ENCODE measurements at places on chromosomes 6 and 20.

- no peak for DNase-seq
Measured at GRCh38 chr20:58138395-58138794, 90.1 kb downstream of the ANKRD60 start.

GRCh38 chr6:122829456-122829855 lies 40.4 kb downstream of the SMPDL3A start:
- DNase-seq: no peak

DNA sequence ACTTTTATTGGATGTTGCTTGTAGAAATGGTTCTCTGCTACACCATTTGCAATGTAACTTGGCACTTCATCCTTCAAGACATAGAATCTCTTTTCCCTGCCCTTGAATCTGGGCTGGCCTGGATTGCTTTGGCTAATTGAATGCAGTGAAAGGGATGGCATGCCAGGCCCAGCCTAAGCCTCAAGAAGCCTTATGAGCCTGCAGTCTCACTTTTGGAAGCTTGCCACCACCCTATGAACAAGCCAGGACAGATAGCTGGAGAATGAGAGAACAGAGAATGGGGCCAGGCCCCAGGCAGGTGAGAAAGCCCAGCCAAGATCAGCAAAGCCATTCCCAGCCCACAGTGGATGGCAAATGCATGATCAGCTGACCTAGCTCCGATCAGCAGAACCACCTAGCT lies 350.7 kb upstream of the RNF24 start:
- no peak for DNase-seq

DNA sequence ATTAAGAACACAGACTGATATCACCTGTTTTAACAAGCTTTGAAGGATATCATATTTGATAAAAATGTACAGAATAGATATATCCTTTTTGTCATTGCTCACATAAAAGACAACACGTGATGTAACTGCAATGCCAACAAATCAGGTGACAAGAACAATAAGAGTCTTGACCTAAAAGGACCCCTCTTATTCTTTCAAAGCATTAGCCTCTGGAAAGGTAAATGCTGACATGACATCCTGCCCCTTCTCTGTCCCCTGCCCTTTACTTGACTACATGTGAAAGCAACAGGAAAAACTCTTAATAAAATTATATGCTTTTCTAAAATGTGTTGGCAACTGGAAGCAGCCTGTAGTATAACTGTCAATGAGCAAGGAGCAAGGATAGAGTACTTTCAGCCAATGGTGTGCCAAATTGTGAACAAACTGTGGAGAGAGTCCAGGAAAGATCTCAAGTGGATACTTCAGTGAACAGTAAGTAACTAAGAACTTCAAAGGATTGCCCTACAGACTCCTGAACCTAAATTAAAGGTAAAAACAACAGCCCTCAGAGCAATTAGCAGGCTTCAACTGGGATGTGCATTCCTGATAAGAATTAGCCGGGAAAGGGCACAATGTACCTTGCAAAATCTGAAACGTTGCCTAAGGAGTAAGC lies 16.3 kb downstream of the PTPRK start:
- no peak for DNase-seq

DNA sequence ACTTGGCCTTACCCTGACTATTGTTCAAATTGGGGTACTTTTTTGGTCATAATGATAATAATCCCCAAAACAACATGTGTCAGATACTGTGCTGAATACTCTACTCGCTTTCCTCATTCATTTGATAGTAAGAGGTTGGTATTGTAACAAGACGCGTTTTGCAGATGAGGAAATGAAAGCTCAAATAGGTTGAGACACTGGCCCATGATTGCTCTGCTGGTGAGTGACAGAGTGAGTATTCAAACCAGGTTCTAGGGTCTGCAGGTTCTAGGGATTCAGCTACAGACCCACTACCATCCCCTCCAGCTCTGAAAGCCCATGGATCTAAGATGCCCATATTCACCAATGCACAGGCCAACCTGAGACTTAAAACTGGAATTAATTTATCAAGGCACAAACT lies 1.3 kb upstream of the ENPP4 start:
- DNase-seq: no peak

DNA sequence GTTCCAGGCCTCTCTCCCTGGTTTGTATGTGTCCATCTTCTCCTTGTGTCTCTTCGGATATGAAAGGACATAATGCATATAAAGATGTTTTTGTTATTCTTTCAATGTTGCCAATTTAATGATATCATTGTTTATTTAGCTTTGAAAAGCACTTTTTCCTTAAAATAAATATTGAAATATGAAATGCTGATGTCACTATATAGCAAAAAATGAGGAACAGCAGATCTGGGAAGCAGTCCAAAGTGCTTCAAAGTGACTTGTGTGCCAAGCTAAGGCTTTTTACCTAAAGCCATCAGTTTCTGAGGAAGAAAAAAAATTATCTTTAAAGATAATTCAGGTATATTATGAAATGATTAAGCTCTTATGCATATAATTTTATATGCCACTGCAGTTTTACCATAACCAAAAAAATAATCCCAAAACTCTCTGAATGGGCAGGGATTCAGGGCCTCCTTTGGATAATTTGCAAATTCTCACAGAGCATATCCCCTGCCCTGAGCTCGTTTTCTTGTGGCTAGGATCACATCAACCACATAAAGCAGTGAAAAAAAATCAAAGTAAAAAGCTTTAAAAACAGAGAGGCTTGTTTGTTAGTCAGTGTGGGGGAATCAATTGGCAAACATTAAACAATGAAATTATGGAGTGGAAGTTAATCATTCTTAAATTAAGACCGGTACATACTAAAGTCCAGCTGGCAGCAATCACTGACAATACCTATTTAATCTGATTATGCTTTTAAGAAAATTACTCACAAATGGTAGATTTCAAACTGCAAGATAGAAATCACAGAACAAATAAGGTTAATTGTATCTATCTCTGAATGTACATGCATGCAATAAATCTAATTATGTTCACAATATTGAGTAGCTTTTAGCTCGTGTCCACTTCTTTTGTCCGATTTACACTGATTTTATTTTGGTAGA lies 1027.9 kb upstream of the ADGRB3 start:
- DNase-seq: no peak

- DNase-seq: no peak
Measured at GRCh38 chr6:100449239-100449691, 15.5 kb downstream of the SIM1 start.

GRCh38 chr6:108966855-108967755 lies 118.9 kb downstream of the ARMC2 start:
- no peak for DNase-seq

DNA sequence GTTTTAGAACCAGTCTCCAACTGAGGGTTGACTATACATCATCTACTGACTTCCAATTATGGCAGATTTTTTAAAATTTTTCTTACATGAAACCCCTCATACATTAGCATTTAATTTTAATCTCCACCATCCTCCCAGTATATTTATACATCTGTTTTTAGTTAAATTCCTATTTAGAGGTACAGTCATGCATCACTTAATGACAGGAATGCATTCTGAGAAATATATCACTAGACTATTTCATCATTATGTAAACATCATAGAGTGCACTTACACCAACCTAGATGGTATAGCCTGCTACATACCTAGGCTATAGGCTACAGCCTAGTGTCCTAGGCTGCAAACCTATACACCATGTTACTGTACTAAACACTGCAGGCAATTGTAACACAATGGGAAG lies 316.7 kb upstream of the MARCKS start:
- no peak for DNase-seq

DNA sequence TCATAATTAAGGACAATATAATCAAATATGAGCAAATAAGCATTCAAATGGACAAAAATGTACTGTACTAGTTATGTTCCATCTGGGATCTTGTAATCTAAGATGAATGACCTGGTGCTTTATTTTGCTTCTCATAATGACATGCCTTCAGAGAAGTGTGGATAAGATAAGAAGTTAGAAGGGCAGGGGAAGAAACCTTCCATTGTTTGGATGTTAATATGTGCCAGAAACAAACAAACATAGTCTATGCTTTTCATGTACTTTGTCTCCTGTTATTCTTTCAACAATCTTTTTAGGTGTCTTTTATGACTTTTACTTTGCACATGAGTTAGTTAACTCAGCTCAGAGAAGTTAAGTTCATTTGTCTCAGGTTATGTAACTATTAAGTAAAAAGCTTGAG lies 511.5 kb upstream of the SOX4 start:
- no peak for DNase-seq

- DNase-seq: no peak
Measured at GRCh38 chr6:36023996-36024795, at the start of gene SLC26A8. Gene SLC26A8, minus strand, starts transcription at chr6:36024641. Its CDS starts 4,934 bp downstream, at chr6:36019707.

DNA sequence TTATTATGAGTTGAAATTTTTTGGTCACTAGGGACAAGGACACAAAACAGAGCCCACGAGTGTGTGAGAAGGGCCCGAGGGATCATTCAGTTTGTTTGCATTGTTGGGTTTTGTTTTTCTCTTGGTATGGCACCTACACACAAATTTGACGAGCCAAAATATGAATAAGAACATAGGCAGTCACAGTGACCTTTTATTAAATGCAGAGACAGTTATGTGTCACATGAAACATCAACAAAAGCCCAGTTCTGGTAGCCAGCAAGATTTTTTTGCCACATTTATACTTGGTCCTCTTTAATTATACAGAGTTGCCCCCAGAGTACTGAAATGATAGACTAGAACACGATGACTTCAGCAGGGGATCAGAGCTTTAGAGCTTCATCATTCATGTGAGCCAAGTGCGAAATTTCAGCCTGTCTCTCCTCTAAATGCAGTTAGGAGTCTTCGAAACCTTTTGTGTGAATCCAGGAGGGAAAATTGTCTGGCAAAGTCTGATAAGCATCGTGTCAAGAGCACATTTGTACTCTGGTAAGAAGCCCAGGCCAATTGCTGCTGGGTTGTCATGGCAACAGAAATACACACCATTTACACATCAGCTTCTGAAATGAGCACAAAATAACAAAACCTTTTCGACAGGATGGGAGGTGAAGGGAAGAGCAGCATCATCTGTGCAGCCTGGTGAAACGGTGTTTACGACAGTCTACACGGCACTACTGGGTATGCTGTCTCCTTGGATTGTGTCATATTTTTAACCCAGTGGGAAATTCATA lies 79.2 kb upstream of the RIPOR2 start:
- DNase-seq: no peak

GRCh38 chr6:12504325-12504966 lies 212.1 kb upstream of the PHACTR1 start:
- no peak for DNase-seq

DNA sequence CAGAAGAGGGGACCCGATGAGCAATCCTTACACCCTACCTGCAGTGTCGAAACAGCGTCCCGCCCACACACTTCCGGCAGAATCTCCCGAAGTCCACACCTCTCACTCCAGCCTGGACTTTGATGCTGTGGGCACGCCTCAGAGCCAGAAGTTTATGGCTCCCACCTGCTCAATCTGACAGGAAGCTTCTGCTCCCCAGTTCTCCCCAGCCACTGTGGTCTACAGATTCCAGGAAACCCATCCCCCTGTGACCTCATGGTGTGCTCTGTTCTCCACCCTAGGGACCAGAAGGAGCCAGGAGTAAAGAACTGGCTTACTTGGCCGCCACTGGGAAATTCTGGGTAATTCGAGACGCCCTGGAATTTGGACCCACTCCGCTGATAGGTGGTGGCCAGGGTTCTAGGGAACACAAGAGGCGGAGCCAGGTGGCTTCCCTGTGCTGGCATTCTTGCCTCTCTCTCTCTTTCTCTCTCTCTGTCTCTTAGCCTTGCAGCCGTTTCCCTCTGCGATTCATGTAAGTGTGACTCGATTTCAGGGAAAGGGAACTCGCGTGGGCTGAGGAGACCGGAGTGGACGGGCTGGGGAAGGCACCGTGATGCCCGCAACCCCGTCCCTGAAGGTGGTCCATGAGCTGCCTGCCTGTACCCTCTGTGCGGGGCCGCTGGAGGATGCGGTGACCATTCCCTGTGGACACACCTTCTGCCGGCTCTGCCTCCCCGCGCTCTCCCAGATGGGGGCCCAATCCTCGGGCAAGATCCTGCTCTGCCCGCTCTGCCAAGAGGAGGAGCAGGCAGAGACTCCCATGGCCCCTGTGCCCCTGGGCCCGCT lies at the start of gene TRIM15:
Gene TRIM15 (plus strand): TSS at position 457 of the 828 bp plus-strand sequence. CDS start 139 bp downstream, at position 596.
- peak; percentile 27 for DNase-seq

DNA sequence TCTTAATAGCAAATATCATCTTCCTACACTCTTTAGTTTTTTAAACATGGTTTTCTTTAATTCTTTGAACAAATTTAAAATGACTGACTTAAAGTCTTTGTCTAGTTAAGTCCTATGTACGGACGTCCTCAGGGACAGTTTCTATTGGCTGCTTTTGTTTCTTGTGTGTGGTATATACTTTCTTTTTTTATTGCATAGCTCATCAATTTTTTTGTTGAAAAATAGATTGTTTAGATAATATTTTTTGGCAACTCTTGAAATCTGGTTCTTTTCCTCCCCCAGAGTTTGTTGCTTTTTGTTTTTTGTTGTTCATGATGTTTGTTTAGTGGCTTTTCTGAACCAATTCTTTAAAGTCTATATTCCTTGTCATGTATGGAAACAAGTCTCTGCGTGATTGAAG lies 479.8 kb downstream of the PREX1 start:
- DNase-seq: no peak

DNA sequence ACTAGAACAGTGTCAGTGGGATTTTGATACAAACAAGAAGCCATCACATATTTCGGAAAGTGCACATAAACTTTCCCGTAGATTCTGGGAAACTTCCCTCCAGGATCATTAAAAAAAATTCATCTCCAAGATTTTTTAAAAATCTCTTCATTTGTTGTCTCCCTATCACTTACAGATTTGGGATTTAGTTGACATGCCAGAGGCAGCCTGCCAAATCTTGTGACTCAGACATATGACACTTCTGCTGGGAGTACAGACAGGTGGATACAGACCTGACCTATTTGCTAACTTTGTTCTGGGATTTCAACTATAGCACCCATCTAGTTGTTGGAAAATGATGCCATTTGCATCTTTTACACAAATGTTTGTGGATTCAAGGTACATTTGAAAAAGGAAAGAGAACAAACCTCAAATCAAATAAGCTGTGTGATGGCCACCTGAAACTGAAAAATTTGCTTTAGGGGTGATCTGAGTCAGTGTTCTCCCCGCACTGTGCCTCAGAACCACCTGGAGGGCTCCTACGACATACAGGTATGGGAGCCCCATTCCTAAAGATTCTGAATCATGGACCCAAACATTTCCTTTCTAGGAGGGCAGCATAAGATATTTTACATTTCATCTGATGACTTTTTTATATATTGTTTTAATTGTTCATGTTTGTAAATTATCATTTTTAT lies 21.9 kb upstream of the CD2AP start:
- no peak for DNase-seq

GRCh38 chr20:62818592-62819493 lies 2.0 kb downstream of the COL9A3 start:
- DNase-seq: no peak

- DNase-seq: no peak
Measured at GRCh38 chr6:2740581-2740980, 10.1 kb downstream of the MYLK4 start.

DNA sequence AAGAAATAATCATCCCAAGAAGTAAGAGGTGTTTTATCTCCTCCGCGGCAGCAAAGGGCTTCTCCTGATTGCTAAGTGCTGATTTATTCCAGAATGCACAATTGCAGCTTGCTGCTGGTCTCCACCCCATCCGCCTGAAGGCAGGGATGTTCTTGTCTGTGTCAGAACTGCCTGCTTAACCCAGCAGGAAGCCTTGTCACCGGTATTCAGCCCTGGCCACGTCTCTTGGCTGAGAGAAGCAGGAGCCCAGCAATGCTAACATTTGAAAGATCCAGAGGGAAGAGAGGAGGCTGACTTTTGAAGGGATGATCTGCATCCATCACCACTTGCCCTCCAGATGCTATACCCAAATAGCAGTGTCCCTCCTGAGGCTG lies 4.2 kb downstream of the SCML4 start:
- no peak for DNase-seq

GRCh38 chr20:19003366-19004336 lies 190.1 kb downstream of the SCP2D1 start:
- no peak for DNase-seq

GRCh38 chr6:2764610-2765165 lies 505 bp upstream of the WRNIP1 start:
- peak; percentile 82 for DNase-seq

Measured in hematopoietic multipotent progenitor cell treated with erythropoietin and hydrocortisone succinate and interleukin-3 and kit ligand, for 15 days (in vitro differentiated cells).